ENCODE measurements at places on chromosomes 2 and 18.

- DNase-seq: no peak
These were observed 91.5 kb upstream of the LPIN2 start for GRCh38 chr18:3104190-3105054.

DNA sequence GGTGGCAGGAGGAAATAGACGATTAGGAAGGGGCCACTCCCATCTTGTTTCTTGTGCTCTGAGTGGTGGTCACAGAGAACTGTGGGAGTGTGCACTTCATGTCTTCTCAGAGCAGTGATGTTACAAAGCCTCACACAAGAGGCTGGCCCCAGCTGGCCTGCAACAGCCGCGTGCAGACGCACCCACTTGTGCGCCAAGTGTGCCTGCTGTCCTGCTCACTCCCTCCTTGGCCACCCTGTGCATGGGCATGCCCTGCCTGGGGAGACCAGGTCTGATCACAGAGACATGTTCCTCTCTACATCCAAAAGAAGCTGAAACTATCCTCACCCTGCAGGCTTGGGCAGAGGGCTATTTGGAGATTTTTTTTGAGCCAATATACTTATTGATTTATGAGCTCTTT, 108.4 kb downstream of the MRO start:
- DNase-seq: no peak

- no peak for DNase-seq
These were observed 436.3 kb downstream of the CBLN2 start for GRCh38 chr18:72107647-72108383.

- DNase-seq: no peak
These were observed 3.5 kb upstream of the SMCHD1 start for GRCh38 chr18:2651981-2652380.

DNA sequence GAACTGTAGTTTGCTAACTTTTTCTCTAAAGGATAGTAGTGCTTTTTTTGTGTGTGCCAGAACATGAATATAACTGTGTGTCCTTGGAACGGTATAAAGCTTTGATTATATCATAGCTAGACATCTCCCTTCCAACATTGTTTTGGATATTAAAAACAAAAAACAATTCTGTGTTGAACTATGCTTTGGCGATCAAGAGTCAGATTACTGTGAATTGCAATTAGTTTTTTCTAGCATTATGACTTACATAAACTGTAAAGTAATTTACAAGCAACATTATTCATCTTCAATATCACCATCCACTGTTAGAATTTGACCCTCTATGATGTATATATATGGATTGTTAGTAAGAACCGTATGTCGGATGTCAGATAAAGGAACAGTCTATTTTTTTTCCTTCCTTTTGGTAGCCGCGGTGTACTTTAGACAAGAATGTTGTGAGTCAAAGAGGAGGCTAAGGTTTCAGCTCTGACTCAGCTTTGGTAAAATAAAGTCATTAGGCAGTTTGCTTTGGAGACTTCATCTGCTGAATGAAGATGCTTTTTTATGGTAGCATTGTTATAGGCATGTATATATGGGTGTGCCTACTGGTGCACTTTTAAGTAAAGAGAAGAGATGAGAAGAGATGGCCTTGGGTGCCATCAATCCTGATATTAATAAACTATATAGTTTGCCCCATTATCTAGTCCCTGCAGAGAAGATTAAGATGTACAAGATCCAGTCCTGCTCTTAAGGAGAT, 76.4 kb downstream of the LTBP1 start:
- no peak for DNase-seq

- DNase-seq: no peak
These were observed 14.7 kb downstream of the ERLEC1 start for GRCh38 chr2:53801547-53801946.

DNA sequence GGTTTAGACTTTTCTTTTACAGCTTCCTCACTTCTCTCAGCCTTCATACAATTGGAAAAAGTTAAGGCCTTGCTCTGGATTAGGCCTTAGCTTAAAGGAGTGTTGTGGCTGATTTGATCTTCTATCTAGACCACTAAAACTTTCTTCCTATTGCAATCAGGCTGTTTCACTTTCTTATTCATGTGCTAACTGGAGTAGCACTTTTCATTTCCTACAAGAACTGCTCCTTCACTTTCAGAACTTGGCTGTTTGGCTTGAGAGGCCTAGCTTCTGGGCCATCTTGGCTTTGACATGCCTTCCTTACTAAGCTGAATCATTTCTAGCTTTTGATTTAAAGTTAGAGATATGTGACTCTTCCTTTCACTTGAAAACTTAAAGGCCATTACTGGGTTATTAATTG, 114.3 kb downstream of the ARHGEF4 start:
- DNase-seq: no peak

- DNase-seq: no peak
These were observed 61.9 kb upstream of the SH3RF3 start for GRCh38 chr2:109066917-109067597.

- DNase-seq: no peak
These were observed 31.5 kb downstream of the LYPD1 start for GRCh38 chr2:132638313-132639040.

GRCh38 chr2:59173325-59173724, 932.2 kb upstream of the FANCL start:
- DNase-seq: no peak

DNA sequence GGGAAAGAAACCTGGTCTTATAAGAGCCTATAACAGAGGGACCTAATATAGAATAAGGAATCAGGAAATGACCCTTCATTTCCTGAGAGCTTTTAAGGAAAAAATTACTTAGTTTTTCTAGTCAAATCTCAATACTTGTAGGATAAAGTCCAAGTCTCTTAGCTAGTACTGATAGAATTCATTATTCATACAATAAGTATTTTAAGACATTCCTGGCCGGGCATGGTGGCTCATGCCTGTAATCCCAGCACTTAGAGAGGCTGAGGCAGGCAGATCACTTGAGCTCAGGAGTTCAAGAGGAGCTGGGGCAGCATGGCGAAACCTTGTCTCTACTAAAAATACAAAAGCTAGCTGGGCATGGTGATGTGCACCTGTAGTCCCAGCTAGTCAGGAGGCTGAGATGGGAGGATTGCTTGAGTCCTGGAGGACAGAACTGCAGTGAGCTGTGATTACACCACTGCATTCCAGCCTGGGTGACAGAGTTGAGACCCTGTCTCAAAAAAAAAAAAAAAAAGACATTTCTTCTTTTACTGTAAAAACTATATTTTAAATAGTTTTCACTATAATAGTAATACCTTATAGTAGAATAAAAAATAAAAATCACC, 3.2 kb downstream of the RAB3GAP1 start:
- peak; percentile 12 for DNase-seq

GRCh38 chr2:184394642-184395041, 203.7 kb upstream of the ZNF804A start:
- DNase-seq: no peak

GRCh38 chr2:215573496-215573895, 137.6 kb upstream of the FN1 start:
- DNase-seq: no peak

DNA sequence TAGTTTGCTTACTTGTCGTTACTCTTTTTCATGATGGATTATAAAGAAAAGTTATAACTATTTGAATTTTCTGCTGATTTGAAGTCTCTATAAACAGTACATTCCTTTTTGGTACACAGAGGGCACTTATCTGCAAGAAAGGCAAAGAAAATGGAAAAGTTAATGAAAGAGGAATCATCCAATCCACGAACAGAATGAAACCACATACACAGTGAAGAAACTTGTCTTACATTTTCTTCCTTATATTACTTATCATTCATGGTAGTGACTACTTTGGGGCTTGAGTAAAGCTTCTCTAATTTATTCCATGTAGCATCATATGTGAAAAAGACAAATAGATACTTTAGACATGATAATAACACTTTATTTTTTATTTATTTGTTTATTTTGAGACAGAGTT, 14.8 kb upstream of the ACTR3 start:
- no peak for DNase-seq

DNA sequence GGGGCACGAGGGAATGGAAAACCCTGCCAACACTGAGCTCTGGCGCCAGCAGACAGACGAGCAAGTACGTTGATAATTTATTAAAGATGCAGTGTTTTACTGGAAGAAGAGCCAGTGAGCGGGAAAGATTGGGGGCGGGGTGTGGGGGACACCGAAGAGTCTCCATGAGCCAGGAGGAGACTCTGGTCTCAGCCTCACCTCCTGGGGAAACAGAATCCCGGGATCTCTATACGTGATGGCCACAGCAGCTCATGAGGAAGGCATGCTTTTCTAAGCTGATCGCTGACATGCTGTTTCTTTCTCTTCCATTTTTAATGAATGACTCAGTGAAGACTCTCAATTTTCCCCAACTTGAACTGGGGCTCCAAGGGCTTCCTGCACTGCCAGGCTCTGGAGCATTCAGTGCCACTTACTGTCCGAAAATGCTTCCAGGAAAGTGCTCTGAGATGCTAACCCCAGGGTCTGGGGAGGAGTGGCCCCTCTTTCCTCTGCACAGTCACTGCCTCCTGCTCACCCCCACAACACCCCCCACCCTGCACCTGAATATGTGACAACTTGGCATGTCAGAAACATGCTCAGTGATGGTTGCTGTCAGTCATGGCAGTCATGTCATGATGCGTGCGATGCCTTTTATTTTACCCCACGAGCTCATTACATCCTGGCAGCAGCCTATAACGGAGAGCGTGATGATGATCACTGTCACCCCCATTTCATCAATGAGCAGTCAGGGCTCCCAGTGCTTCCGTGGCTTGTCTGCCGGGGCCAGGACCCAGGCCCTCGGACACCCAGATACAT, 164.2 kb upstream of the CAPN13 start:
- DNase-seq: no peak

DNA sequence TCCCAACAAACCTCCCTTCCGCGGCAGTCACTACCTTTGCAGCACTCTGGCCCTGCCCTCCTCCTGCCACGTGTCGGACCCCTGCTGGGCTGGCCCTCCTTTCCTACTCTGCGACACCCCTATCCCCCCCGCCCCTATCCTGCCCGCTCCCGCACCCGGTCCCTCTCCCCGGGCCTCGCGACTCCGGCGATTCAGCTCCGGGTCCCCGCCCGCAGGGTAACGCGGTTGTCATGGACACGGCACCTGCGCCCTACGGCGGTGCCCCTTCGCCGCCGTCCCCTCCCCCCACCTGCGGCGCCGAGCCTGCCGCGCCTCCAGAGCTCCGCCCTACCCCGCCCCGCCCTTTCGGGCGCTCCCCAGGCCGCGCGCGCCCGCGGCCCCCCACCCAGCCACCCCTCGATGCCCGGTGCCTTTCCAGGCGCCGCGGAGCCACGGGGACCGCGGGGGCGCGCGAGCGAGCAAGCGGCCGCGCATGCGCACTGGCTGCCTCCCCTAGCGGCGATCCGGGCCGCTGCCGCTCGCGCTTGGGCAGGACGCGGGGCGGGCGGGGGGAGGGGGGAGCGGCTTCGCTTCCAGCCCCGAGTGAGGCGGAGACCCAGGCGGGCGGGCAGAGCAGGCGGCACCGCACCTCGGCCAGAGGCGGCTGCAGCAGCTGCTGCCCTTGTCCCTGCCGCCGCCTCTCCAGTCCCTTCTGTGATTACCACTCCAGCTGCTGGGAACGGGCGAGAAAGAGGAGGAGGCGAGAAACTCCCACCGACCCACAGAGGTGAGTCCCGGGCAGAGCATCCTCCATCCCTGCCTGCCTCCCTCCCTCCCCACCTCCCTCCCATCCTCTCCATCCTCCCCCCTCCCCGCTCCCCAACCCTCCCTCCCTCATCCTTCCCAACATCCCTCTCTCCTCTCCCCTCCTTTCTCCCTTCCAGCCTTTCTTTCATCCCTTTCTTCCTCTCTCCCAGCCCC, at the start of gene CTNNA2:
Gene CTNNA2 (plus strand): TSS at position 610 of the 960 bp plus-strand sequence.
- DNase-seq: peak; percentile 64

GRCh38 chr2:159188449-159188848, 98.1 kb downstream of the WDSUB1 start:
- no peak for DNase-seq

DNA sequence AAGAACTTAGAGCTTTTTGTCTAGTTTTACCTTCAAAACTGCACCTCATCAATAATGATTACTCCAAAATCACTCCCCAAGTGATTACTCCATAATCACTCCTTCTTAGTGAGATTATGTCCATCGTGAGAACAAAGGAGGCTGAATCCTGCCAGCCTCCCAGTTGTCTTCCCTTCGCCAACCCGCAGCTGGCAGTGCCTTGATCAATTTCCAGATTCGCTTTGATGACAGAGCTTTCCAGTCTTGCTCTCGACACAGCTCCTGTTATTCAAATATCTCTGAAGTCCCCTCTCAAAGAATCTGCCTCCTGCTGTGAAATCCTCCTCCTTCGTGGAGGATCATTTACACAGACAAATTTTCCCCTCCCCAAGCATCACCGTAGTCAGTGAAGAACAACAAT, 237.7 kb downstream of the EIPR1 start:
- DNase-seq: no peak

- no peak for DNase-seq
These were observed 105.7 kb upstream of the RASGRP3 start for GRCh38 chr2:33370636-33371265.

All from activated CD4-positive, alpha-beta T cell treated with anti-CD3 and anti-CD28 coated beads for 36 hours (primary cell).